ENCODE measurements at places on chromosomes 2 and 18.
A peak's percentile ranks its signal among the peaks of the same experiment; 100 is the strongest.

DNA sequence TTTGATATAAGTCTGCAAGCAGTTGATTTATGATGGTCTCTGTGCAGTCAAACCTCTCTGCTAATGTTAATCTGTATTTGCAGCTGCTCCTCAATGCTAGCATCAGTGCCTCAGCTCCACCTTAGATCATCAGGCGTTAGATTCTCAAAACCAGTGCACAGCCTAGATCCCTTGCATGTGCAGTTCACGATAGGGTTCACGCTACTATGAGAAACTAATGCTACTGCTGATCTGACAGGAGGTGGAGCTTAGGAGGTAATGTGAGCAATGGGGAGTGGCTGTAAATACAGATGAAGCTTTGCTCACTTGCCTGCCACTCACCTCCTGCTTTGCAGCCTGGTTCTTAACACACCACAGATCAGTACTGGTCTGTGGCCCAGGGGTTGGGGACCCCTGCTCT is 18.4 kb downstream of the RBKS start:
- DNase-seq: no peak

GRCh38 chr18:73918816-73919215 is 228.8 kb downstream of the FBXO15 start:
- DNase-seq: no peak

GRCh38 chr2:193946806-193947205 is 1710.2 kb upstream of the SLC39A10 start:
- no peak for DNase-seq

DNA sequence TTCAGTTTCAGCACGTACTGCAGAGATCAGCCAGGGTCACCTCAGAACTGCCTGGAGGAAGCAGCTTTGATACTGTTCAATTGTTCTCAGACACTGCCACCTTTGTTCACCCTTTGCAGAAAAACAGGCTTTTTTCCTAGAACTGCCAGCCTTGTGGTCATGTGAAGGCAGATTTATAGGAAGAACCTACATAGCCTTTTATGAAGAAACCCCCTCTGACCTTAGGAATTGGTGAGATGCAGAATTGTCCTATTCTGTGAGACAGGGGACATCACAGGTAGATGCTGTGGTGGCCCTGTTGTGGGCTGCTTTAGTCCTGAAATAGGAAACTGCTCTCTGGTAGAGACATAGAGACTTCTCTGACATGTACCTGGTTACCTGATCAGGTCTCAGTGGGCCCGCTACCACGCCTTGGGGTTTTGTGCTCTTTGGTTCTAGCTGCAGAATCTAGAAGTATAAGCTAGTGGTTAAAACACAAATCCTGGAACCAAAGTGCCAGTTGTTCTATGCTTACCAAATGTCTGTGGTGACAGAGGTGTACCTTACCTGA is 206.6 kb downstream of the AGPS start:
- no peak for DNase-seq

- no peak for DNase-seq
Measured at GRCh38 chr2:172944022-172944793, 131.4 kb upstream of the MAP3K20 start.

- DNase-seq: peak; percentile 26
Measured at GRCh38 chr2:221529943-221530652, 42.0 kb downstream of the EPHA4 start.

DNA sequence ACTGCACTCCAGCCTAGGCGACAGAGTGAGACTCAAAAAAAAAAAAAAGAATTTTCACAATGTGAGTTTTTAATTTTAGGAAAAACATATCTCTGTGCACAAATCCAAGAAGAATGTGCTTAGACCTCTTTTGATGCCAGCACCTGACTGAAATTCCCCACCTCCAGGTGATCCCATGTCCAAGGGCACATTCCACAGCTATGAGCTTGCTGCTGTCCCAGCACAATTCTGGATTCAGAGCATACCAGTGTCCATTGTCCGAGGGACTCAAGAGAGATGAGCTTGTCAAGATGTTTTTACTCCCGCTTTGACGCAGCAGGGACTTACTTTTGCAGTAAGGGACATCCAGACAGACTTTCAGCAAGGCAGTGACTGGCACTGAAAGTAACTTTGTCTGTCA is 489.1 kb upstream of the ACVR2A start:
- DNase-seq: no peak

GRCh38 chr2:120018549-120018948 is 5.7 kb downstream of the EPB41L5 start:
- no peak for DNase-seq

- no peak for DNase-seq
Measured at GRCh38 chr2:65367524-65367923, 64.9 kb downstream of the SPRED2 start.

DNA sequence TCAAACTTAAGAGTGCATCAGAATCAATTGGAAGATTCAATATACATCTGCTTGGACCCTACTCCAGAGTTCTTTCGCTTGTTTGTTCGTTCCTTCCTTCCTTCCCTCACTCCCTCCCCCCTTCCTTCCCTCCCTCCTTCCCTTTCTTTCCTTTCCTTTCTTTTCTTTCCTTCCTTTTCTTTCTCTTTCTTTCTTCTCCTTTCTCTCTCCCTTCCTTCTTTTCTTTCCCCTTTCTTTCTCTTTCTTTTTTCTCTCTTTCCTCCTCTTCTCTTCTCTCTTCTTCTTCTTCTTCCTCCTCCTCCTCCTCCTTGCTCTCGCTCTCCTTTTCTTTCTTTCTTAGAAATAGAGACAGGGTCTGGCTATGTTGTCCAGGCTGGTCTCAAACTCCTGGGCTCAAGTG is 45.9 kb downstream of the MTHFD2 start:
- no peak for DNase-seq

DNA sequence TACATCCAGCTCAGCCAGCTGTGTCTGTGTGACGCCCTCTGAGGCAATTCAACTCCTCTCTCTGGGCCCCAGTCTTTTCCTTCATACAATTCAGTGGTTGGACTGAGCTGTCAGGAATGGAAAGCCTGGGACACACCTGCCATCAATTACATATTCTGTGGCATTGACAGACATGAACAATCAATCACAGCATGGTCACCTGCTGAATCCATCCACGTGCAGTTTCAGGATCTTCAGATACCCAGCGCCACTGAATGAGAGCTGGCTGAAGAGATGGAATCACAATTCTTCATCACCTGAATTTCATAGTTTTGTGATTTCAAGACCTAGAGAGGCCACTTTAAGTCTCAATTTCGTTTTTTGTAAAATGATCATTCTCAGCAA is 5.1 kb downstream of the ADRA2B start:
- no peak for DNase-seq
